Gastrocnemius medialis (tissue), 4 donors: ENCODE measurements at places on chromosomes 16 and 17. TPM values are rescaled to one million over a fixed set of nuclear protein-coding genes. Genes with fewer than 3 reads are reported as not detected.

Gene NLRC5
- total RNA-seq, result 2.5 TPM

Gene ABCC11
- total RNA-seq, result not detected

Gene NPIPB5
- total RNA-seq, result 10.4 TPM

Gene CCNF
- 1.8 TPM for total RNA-seq

Gene STXBP4
- total RNA-seq, result 5.1 TPM

- H3K27me3 ChIP-seq, result no peaks in the 10 kb centered on the region
- no peaks in the 10 kb centered on the region for H3K36me3 ChIP-seq
- peak overlapping the region; percentile 61 for H3K27ac ChIP-seq
- no peak overlapping the region for H3K4me3 ChIP-seq
- peaks cover 25% of the 10 kb centered on the region for H3K4me1 ChIP-seq
- DNase-seq, result no peak
Measured at GRCh38 chr16:69917311-69917710, 33.8 kb upstream of the CLEC18A start.

DNA sequence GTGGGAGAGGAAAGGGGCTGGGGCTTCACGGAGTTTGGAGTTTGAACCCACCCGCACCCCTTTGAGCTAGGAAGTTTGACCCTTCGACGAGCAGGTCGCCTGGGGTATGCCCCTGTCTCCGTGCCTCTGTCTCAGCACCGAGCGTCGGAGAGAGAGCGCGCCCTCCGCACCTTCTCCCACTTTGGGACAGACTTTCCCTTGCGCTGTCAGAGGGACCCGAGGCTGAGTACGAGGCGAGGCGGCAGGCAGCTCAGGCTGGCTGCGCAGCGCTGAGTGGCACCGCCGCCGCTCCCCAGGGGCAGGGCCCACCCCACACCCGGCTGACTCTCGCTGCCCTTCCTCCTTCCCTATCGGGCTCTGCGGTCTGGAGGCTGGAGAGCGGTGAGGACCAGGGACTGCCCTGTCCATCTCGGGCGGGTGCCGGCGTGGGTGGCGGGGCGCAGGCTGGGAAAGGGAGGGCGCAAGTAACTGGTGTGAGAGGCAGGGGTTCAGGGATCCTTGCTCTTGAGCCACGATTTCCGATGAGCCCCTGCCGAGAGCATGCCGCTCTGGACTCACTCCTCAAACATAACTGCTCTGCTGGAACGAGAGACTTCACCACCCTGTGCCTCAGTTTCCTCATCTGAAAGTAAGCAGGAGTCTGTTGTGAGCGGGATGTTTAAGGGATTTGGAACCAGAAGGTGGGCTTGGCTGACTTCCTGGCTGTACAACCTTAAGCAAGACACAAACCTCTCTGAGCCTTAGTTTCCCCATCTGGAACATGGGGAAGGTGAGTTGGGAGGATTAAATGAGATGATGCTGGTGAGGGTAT, 981 bp downstream of the BEAN1 start:
- peaks cover 9% of the 10 kb centered on the region for H3K4me1 ChIP-seq
- no peak overlapping the region for H3K27ac ChIP-seq
- DNase-seq, result no peak
- no peaks in the 10 kb centered on the region for H3K36me3 ChIP-seq
- H3K4me3 ChIP-seq, result no peak overlapping the region
- peaks cover 48% of the 10 kb centered on the region for H3K27me3 ChIP-seq

GRCh38 chr17:39671651-39672521, 3.6 kb downstream of the PNMT start:
- H3K36me3 ChIP-seq, result no peaks in the 10 kb centered on the region
- H3K4me3 ChIP-seq, result no peak overlapping the region
- H3K4me1 ChIP-seq, result peaks cover 57% of the 10 kb centered on the region
- no peak for DNase-seq
- peak overlapping the region; percentile 97 for H3K27ac ChIP-seq
- no peaks in the 10 kb centered on the region for H3K27me3 ChIP-seq

DNA sequence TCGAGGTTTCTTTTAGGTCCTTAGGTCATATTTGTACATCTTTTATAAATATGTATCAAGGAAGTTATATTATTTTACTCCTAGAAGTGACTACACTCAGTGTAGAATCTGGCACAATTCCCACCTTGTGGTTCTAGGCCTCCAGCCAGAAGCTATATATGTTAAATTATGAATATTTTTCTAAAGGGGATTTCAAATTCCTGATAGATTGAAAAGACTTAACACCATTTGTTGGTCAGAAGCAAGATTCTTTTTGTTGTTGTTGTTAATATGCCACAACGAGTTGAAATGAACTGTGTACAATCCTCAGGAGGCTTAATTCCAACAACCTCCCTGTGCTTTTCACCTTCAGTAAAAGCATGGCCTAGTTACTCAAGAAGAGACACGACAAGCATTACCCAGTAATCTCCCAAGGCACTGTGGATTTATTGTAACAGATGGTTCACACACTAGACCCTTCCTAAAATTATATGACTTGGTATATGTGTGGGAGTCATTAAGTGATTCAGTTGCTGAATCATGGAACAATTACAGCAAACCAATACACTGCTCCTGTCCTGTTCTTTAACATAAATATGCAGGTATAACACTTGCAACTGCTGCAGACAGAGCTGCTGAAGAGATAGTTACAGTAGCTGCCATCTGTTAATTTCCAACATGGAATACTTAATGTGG, 964.4 kb upstream of the GOT2 start:
- no peaks in the 10 kb centered on the region for H3K27me3 ChIP-seq
- no peaks in the 10 kb centered on the region for H3K36me3 ChIP-seq
- no peak for DNase-seq

DNA sequence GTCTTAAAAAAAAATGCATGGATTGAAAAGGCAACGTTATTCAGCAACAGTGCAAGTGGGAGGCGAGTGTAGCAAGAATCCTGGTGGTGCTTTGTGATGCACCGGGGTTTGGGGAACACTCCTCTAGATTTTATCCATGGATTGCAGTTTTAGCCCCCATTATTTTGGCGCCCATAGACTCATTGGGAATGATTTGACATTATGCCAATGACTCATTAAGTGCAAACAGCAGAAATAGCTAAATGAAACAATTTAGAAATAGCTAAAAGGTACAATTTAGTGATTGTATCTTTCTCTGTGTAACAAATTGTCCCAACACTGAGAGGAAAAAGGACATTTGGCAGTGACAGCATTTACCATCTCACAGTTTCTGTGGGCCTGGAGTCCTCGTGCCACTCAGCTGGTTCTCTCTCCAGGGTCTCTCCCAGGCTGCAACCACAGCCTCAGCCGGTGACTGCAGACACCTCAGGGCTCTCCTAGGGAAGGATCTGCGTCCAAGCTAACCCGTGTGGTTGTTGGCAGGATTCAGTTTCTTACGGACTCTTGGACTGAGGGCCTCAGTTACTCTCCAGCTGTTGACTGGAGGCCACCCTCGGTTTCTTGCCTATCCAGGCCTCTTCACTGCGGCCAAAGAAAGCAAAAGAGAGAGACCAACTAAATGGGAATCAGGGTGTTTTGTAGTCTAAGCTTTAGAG, 398.7 kb downstream of the SNX29 start:
- DNase-seq, result no peak
- no peaks in the 10 kb centered on the region for H3K4me1 ChIP-seq
- H3K4me3 ChIP-seq, result no peak overlapping the region

GRCh38 chr16:67244387-67245185, 2.7 kb downstream of the FHOD1 start:
- no peaks in the 10 kb centered on the region for H3K27me3 ChIP-seq
- peaks cover 80% of the 10 kb centered on the region for H3K4me1 ChIP-seq
- DNase-seq, result peak; percentile 86

DNA sequence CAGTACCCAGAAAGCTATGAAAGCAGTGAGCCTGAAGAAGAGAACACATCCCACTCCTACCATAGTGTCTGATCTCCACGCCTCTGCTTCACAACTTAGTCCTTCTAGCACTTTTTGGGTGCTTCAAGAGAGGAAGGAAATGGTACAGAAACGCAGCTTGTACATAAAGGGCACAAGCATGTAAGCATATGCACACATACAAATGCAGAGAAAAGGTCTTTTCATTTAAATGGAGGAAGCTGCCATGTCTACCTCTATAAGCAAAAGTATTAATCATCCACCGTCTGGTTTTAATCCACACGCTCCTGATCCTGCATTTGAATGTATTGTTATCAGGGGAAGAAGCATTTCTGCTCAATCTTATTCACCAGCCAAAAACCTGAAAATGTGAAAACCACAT, 100.7 kb downstream of the HIC1 start:
- DNase-seq, result no peak
- no peaks in the 10 kb centered on the region for H3K4me1 ChIP-seq
- H3K4me3 ChIP-seq, result no peak overlapping the region
- H3K36me3 ChIP-seq, result peaks cover 17% of the 10 kb centered on the region
- no peaks in the 10 kb centered on the region for H3K27me3 ChIP-seq

DNA sequence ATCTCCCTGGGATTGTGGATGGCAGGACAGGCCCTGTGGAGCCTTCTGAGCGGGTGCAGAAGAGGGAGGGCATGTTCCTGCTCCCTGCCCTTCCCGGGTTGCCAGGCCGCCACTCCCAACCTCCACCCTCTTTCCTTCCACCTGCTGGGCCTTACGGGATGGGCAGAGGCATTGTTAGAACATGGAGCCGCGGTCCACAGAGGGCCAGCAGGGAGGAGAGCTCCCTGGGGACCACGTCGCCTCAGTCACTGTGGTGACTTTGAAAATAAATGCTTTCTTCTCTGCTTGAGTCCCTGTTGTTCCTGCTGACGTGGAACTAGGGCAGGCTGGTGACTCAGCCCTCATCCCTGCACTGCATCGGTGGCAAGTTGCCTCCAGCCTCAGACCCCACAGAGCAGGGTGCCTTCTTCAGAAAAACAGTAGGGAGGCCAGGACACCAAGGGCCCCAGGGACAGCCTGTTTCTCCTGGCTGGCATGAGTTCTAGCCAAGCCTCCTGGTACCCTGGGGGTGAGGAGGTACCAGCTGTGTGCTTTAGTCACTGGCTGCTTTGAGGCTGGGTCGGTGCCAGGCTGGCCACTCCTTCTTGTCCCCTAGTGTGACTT, 224.9 kb downstream of the SEC14L1 start:
- peak overlapping the region; percentile 15 for H3K4me3 ChIP-seq
- peak overlapping the region; percentile 85 for H3K27ac ChIP-seq
- no peaks in the 10 kb centered on the region for H3K36me3 ChIP-seq
- peaks cover 61% of the 10 kb centered on the region for H3K4me1 ChIP-seq

DNA sequence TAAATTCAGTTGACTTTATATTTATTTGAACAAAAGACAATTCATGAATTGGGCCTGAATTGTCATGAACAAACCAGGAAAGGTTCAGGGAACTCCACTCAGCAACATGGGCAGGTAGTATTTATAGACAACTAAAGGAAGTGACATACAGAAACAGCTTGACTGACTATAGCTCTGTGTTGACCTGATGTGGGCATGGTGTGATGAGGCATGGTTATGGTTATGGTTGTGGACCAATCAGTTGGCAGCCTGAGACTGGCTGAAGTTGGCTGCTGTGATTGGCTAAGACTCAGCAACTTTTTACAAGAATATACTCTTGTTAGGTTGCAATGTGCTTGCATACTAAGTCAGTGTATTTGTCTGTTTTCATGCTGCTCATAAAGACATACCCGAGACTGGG, 108.4 kb downstream of the HS3ST3B1 start:
- no peak overlapping the region for H3K4me3 ChIP-seq
- DNase-seq, result no peak
- H3K27ac ChIP-seq, result no peak overlapping the region
- H3K4me1 ChIP-seq, result no peaks in the 10 kb centered on the region

DNA sequence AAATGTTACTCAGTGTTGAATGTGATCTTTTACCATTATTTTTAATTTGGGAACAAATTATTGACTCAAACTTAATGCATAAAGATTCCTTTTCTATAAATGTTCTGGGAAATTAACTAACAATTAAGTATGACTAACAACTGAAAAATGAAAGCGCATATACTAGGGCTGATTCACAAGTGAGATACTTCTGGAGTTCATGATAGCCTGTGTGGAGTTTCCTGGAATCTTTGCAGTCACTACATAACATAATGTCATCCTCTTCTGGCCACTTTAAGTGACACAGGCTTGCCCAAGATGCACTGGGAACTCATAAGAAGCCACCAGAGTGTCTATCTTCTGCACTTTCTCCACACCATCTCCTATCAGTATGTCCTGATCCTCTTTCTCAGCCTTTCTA, 450.3 kb upstream of the CDH11 start:
- no peak overlapping the region for H3K27ac ChIP-seq
- DNase-seq, result no peak
- no peaks in the 10 kb centered on the region for H3K27me3 ChIP-seq
- H3K4me1 ChIP-seq, result no peaks in the 10 kb centered on the region
